Astrocyte of the spinal cord (primary cell): ENCODE measurements at places on chromosomes 5 and 9.

DNA sequence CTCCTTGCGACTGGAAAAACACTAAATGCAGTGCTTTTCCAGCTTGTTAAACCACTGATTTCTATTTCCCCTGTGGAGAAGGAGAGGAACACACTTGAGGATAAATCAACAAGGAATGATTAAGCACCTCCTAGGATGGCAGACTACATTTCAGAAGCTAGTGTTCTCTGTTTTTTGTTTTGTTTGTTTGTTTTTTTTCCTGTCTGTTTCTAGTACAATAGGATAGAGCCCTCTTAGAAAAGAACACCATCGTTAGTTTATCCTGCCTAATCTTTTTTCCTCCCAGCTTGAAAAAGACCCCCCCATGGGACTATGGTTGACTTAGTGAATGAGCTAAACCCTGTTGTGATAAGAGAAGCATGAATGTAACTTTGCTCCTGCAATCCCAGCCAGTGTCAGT is 3.9 kb upstream of the TAL2 start:
- DNase-seq = no peak

DNA sequence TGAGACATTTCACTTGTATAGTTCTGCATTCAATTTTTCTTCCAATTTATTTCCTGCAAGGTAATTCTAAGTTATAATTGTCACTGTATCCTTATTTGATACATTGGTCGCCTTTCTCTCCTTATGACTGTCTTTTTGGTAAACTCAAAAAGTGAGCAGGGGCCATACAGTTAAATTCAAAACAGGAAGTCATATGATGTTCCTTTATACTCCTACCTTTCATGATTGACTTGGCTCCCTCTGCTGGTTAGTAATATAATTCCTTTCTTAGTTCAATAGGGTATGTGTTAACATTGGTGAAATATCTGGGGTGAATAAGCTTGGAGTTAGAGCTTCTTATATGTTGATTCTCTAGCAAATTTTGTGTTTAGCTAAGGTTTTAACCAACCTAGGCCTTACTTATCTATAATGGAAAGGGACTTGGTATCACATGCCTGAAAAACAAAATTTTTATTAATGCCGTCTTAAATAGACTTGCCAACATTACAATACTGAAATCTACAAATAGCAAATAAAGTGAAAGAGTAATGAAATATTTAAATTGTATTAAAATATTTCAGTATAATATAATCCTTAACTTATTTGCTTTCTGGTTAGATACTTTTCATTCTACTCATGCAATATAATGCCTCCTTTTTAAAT is 6.0 kb upstream of the NIPBL start:
- DNase-seq = peak; percentile 71

DNA sequence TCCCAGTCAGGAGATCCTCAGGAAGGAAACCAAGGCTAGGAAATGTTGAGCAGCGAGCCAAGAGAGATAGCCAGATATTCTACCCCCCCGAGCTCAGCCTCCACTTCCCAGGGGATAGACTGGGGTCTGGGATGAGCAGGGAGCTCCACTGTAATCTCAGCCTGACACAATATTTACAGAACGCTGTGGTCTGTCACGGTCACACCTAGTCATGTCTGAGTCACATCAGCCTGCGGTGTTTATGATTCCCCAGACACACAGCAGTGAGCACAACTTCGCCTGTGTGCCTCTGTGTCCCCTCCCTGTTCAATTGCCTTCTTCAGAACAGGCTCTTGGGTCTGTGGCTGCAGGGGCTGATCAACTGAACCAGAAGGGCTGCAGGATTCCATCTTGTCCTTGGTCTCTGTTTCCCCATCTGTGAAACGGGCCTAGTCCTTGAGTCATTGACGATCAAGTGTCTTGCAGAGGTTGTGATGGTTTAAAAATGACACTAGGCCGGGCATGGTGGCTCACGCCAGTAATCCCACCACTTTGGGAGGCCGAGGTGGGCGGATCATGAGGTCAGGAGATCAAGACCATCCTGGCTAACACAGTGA is 8.6 kb upstream of the PRRX2 start:
- DNase-seq = peak; percentile 50

- peak; percentile 69 for DNase-seq
These were observed 25.8 kb upstream of the HSD17B3 start for GRCh38 chr9:96327694-96328352.

- DNase-seq = peak; percentile 36
These were observed 438 bp downstream of the NSUN2 start for GRCh38 chr5:6632324-6632887.

DNA sequence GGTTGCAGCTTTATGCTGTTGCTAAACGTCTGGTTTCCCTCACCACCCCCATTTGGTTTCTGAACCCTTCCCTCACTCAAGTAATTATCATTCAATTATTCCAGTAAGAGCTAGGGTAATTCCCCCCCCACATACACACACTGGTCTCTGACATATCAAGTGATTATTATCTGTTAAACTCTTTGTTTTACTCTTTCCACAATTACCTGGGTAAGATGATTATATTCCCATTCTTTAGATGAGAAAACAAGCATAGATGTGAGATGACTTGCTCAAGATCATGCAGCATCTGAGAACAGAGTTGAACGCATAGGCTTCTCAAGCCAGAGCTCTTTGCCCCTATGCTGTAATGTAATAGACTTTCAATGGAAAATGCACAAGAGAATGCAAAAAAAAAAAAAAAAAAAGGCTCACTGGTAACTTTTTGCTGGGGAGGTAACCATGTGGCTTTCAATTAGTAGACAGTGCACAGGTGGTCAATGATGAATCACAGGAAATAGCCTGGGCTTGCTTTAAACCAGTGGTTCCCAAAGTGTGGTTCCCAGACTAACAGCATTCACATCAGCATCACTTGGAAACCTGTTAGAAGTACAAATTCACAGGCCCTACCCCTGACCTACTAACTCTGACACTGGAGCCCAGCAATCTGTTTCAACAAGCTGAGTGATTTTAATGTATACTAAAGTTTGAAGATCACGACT is 87.6 kb downstream of the PIK3R1 start:
- DNase-seq = peak; percentile 24

DNA sequence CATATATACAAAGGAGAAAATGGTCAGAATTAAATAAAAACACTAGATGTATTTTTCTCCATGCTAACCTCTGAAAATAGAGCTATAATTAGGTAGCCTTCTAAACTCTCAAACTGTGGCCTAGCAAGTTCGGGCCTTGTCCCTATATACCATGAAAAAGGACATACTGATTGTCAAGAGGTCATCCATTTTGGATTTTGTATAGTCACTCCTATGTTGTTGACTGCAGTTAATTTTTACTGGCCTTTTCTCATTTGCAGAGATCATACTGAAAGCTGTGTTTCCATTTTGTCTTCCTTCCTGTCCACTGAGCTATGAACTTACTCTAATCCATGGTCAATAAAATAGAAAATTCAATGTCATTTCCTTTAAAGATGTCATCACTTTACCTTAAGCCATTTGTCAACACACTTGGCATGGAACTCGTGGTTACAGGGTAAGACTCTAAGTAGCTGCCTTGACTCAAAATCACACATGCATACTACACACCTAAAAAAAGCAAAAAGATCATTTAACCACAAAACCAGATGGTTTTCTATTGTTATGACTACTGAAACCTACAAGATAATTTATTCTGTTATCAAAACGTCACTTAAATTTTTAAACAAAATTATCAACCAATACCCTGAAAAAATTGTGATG is 58.0 kb downstream of the RNF38 start:
- DNase-seq = no peak

DNA sequence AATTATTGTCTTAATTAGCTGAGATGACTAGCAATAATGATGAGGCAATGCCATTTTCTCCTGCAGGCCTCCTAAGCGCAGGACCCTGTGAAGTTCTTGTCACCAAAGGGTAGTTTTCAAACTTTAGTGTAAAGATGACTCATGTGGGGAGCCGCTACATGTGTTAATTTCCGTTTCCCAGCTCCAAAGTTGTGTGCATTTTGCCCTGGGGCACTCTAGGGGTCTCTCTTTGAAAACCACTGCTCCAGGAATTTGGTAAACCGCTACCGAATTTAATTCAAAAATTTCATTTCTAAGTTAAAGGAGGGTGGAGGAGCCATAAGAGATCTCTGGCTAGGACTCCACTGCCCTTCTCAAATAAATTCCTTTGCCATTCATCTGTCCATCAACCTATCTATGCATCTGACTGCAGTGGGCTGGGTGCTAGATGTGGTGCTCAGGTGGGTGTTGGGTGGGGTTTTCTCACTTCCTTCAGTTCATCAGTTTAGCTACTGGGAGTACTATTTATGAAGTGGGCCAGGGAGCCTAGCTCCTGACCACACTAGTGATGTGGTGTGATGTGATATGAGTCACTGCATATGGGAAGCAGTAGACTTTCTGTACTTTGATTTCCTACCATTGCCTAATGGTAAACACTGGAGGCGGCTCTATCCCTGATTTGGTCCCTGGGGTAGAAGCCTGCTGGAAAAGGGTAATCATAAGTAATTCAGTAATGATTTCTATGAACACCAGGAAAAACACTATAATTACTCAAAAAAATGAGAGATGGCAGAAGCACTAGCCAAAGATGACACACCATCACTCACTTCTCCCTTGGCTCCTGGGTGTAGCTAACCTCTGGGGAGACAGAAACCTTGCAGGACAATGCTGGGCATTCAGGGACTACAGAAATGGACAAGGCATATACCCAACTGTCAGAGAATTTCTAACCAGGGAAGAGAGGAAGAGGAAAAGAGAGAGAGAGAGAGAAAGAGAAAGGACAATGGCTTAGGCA is 4.0 kb upstream of the ZSWIM6 start:
- DNase-seq = peak; percentile 89

- DNase-seq = no peak
These were observed 236.1 kb downstream of the PAPPA start for GRCh38 chr9:116389541-116390302.

GRCh38 chr5:126909856-126910255 is 120.5 kb downstream of the MARCHF3 start:
- no peak for DNase-seq

DNA sequence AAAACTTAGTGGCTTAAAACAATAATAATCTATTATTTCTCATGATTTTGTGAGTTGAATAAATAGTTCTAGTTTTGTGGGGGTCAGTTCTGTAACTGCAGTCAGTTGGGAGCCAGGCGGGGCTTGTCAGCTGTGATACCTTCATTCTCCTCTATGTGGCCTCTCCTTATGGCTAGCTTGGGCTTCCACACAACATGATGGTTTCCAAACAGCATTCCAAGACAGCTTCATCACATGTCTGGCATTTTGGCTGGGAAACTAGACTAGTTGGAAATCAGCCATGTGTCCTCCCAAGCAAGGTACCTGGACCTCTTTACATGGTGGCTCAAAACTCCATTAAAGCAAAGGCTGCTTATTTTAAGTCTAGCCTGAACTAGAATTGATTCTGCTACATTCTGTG is 61.4 kb upstream of the RANBP3L start:
- peak; percentile 79 for DNase-seq

DNA sequence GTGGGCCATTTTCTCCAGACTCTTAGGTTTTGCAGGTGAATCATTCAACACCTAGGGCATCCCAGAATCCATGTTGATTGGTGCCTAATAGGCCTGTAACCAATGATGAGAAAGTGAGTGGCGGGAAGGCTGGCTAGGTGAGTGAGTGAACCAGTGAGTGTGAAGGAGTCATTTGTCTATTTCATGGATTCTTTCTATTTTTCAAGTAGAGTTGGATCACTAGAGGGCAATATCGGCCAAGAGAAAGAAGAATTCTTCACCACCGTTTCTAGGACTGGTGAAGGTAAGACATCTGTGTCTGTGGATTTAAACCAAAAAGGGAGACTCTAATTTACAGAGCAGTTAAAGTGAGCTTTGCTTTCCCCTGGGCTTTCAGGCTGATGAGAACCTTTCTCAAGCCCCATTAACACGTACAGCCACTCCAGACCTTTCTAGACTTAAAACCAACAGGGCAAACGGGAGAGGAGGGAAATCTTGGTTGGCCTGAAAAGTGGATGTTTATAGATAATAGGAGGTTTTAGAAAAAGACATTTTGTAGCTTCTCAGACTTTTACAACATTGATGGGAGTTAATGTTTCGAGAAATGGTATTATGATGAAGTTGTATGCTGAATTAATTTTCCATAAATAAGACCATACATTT is 114.3 kb upstream of the IL12B start:
- peak; percentile 75 for DNase-seq

- no peak for DNase-seq
These were observed 460.7 kb downstream of the ZNF608 start for GRCh38 chr5:124285733-124286132.

DNA sequence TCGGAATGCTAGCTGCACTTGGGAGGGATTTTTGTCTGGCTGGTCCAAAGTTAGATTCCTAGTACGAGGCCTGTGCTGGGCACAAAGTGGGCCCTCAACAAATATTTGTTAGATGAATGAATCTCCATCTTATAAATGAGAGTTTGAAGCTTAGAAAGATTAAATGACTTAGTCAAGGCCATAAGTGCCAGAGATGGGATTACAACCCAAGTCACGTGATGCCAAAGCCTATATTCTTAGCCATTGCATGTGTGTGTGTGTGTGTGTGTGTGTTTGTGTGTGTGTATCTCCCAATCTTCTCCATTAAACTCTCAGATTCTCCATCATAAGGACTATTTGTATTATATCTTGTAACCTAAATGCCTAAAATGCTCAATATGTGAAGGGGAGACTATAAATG is 130.8 kb upstream of the MAP1B start:
- DNase-seq = no peak

- DNase-seq = no peak
These were observed 105.1 kb downstream of the MAST4 start for GRCh38 chr5:66701244-66701643.

DNA sequence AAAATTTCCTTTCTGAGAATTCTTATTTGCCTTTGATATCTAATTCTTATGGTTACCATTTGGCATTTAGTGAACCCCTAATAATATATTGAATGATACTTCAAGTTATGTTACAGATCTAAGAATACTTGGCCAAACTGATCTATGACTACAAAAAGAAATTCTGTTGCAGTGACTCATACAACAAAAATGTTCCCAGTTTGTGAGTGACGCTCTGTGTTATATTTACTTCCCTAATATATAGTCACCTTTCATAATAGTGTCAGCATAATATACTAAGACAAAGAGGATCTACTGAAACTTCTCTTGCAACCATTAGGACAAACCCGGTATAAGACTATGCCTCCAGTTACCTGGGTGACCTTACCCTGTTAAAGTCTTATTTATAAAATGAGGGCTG is 216.9 kb upstream of the TLX3 start:
- DNase-seq = peak; percentile 67

DNA sequence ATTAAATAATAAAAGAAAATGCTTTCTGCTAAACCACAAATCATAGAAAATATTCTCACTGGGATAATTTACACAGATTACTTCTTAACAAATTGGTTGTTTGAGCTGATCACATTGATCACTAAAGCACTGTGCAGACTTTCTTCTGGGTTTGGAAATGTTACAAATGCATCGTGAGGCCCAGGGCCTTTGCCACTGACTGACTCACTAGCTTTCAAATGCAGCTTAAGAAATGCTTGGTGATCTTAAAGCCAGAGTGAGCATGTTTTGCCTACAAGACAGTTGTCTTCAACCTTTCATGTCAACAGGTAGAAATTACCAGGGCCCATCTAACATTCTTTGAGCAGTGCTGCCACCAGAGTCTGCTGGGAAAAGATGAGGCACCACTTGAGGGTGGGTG is 252.3 kb upstream of the ADRA1B start:
- DNase-seq = no peak
